NCI-H1436 treated with DMSO at 0.1 percent for 48 hours (cell line): ENCODE measurements at places on chromosomes 1 and 21.

DNA sequence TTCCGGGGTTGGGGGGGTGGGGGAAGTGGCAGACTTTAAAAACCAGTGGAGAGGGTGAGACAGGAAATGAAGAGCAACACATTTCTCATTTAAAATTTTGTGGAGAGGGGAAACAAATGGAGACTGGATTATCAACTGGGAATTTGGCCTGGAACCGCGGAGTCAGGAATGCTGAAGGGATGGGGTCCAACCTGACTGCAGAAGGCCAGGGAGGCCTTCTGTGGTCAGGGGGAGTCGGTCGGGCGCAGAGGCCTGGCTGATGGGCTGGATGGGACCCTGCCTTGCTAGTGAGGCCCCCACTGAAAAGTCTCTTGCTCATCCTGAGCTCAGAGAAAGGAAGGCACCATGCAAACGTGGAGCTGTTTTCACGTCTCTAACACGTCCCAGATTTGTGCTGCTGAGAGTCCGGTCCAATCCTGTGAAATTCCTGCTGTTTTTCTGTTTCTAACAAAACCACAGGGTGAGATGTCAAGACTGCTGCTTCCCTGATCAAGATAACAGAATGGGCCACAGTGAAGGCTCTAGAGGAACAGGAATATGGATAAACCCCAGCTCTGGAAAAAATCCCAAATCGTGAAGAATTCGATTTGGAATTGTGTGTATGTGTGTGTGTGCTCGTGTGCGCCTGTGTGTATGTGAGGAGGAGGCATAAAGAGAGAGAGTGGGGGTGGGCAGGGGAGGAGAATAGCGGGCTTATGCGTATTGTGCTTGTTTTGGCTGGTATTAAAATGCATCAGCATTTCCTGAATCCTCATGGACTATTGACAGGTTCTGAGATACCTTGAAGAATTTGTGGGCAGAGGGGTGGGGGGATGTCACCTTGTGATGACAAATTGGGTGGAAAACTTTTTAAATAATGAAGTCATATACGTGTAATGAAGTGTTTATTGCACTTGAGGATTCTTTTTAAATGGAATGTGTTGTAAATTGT is 117.4 kb downstream of the NGF start:
- DNase-seq = no peak

DNA sequence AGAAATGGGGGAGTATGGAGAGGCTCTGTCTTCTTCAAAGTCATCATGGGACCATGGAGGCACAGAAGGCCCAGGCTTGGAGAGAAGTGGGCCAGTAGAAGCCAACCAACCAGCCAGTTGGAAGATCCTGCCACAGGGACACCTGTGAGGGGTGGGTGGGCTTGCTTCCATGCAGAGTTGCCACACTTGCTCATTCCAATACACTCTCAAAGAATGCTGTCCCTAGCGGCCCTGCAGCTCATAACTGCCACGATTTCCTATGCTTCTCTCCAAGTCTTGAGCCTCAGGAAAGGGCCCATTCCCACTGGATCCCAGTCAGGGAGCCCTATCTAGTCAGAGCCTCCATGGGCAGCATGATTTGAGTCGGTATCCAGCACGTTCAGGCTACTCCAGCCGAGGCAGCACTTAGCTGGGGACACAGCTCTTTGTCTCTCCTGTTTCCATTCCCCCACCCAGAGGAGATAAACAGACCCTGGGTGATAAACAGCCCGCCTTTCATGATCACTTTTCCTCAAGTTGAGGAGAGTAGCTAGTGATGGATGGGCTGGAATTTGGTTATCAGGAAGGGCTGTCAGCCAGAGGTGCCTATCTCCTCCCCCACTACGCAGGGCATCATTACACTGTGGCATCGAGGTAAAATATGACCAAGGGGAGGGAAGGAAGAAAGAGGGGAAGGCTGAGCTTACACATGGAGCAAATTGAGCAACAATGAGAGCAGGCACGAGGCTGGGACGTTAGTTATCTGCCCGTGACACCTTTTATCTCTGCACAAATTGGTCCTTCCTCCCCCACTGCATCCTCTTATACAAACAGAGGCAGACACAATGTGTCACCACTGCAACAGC is 64.6 kb downstream of the ERI3 start:
- no peak for DNase-seq

DNA sequence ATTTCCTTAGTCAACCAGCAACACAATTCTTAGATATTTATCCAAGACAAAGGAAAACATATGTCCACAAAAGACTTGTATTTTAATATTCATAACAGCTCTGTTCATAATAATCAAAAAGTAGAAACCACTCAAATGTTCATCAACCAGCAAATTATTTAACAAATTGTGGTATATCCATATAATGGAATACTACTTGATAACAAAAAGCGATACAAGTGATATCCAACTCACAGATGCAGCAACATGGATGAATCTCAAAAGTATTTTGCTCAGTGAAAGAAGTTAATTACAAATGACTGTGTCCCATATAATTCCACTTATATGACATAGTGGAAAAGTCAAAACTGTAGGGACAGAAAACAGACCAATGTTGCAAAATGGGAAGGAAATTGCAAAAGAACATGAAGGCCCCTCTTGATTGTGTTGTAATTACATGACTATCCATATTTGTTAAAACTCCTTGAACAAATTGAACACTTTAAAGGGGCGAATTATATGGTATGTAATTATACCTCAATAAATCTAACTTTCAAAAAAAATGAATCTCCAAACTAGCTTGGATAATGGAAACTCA is 116.9 kb downstream of the EDEM3 start:
- DNase-seq = no peak

- DNase-seq = no peak
Observed at GRCh38 chr1:197915862-197916499, 1.2 kb upstream of the LHX9 start.

DNA sequence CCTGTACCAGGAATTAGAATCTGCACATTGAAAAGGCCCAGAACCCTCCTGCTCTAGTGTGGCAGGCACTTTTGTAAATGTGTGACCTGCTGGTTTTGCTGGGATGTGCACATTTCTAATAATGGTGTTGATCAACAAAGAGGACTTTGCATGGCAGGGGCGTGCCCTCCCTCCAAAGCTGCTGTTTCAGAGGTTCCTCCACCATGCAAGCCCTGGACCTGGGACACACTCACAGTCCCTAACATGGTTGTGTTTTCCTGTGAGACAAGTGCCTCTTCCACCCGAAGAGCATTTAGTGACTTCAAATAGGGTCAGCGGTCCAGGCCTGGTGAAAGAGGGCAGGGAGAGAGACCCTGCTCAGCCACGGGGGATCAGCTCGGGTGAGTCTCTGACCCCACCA is 28.1 kb downstream of the TENT5C start:
- no peak for DNase-seq

GRCh38 chr1:162336621-162337285 is 39.9 kb downstream of the SPATA46 start:
- no peak for DNase-seq

- DNase-seq = no peak
Observed at GRCh38 chr1:218917656-218918055, 256.0 kb upstream of the LYPLAL1 start.

DNA sequence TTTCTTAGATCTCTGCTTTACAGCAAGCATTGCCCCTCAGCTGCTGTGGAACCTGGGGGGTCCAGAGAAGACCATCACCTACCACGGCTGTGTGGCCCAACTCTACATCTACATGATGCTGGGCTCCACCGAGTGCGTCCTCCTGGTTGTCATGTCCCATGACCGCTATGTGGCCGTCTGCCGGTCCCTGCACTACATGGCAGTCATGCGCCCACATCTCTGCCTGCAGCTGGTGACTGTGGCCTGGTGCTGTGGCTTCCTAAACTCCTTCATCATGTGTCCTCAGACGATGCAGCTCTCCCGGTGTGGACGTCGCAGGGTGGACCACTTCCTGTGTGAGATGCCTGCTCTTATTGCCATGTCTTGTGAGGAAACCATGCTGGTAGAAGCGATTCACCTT is 33.4 kb upstream of the OR2B11 start:
- no peak for DNase-seq

DNA sequence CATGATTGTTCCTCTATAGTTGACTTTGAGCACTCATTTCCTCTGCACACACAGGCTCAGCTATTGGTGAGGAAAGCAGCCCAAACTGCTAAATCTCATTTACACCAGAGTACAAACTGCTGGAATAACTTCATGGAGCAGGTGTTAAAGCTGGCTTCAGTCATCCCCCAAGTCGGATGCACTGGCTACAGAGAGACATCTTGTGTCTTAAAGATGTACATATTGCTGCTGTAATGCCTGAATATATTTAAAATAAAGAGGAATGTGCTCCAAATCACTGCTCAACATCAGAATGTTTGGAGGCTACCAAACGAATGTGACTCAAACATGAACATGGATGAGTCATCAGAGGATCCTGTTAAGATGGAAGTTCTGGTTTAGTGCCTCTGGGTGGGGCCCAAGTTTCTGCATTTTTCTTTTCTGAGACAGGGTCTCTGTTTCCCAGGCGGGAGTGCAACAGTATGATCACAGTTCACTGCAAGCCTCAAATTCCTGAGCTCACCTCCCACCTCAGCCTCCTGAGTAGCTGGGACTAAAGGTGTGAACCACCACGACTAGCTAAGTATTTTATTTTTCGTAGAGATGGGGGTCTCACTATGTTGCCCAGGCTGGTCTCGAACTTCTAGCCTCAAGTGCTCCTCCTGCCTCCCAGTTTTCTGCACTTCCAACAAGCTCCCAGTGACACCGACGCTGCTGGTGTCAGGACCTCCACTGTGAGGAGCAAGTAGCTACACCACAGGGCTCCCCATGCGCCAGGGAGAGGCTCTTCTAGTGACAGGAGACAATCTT is 79.0 kb upstream of the KRTAP19-8 start:
- DNase-seq = no peak
